ENCODE measurements at places on chromosomes 1 and 21.

DNA sequence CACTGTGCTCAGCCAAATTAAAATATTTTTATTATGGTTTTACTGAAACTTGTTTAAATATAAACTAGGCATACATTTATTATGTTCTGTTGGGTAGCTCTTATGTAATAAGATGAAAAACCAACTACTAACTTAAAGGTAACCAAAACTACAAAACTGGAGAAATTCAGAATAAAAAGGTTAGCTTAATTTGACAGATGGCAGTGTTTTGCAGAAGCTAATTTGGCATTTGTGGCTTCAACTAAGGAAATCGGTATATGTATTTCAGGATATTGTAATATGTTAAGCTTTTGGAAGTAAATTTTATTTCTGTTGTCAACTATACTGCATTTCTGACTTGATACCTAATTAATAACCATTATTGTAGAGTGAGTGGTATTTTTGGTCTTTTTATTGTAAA, 18.8 kb downstream of the USP25 start:
- DNase-seq = no peak

- DNase-seq = no peak
Measured at GRCh38 chr21:31671146-31671716, 11.7 kb downstream of the SOD1 start.

DNA sequence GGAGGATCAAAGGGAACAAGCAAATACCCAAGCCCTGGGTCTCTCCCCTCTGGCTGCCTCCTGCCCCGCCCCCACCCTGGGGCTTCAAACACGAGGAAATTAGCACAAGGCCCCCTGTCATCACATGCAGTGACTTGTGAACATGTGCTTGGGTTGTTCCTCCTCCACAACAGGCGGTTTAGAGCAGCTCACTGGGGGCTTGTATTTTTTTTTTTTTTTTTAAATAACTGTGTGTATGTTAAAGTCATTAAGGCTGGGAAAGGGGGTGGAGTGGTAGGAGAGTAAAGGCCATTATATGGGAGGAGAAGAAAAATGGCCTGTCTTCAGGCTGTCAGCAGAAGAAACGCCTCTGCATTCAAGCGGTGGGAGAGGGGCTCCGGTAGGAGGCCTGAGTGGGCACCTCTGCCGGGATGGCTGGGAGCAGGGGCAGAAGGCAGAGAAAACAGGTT, 64.2 kb downstream of the PLXNA2 start:
- no peak for DNase-seq

DNA sequence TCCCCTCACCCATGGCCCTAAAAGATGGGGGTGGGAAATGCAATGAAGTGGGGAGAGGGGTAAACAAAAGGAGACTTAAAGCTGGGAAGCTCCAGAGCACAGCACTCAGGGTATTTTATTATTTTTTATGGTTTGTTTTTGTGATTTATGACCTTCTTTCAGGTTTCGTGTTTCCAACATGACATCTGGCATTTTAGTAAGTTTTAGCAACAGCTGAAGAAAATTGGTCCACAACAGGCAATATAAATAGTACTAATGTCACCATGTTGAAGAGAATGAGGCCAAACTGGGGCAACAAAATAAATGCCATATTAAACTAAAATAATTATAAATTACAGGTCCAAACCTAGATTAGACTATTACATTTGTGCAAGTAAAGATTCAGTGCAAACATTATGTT, 56.3 kb downstream of the TBX15 start:
- DNase-seq = no peak

DNA sequence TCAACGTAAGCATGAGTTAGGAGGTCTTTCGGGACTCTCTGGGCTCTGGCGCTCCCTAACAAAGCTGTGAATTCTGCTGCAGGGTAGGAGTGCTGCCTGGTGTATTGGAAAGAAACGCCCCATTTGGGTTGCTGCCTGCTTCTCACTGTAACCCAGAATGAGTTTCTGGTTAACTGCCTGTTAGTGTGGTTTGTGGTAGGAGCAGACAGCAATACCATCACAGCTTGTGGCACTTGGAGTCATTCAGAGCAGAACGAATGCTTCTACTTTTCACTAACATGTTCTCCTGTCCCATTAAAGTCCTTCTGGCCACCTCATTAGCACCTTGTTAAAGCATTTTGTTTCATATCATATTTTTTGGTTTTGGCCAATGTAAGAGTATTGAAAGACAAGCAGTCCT, 18.1 kb downstream of the MAP3K7CL start:
- DNase-seq = no peak

GRCh38 chr1:154490317-154490716, 11.7 kb upstream of the TDRD10 start:
- DNase-seq = no peak

GRCh38 chr1:208242941-208243526, 1.1 kb downstream of the PLXNA2 start:
- peak; percentile 35 for DNase-seq

- DNase-seq = no peak
Measured at GRCh38 chr21:36788120-36788638, 89.3 kb downstream of the SIM2 start.

DNA sequence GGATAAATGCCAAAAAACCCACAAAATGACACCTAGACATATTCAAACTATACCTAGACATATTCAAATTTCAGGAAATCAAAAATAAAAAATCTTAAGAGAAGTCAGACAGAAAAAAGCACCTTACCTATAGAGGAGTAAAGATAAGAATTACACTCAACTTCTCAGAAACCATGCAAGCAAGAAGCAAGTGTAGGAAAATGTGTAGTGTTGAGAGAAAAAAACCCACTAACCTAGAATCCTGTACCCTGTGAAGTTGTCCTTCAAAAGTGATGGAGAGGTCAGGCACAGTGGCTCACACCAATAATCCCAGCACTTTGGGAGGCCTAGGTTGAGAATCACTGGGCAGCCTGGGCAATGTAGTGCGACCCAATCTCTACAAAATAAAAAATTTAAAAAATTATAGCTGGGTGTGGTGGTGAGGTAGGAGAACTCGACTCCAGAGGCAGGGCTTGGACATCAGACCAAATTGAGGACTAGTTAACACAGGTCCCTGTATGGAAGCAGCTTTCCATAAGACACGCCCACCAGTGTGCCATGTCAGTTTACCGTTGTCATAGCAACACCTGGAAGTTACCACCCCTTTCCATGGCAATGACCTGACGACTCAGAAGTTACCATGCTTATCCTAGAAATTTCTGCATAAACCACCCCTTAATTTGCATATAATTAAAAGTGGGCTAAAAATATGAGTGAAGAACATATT, 20.7 kb downstream of the PDIK1L start:
- no peak for DNase-seq

DNA sequence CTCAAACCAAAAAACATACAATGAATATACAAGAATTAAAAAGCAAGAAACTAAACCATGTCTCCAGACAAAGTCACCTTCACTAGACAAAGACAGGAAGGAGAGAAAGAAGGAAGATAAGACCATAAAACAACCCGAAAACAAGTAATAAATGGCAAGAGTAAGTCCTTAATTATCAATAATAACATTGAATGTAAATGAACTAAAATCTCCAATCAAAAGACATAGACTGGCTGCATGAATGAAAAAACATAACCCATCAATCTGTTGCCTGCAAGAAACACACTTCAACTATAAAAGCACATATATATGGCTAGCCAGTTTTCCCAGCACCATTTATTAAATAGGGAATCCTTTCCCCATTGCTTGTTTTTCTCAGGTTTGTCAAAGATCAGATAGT, 100.8 kb upstream of the SAMSN1 start:
- DNase-seq = no peak

GRCh38 chr1:239306426-239306825, 79.9 kb upstream of the CHRM3 start:
- DNase-seq = no peak

GRCh38 chr1:20383631-20384030, 93.0 kb downstream of the VWA5B1 start:
- no peak for DNase-seq

- no peak for DNase-seq
Measured at GRCh38 chr1:240169188-240169587, 77.5 kb downstream of the FMN2 start.

- DNase-seq = no peak
Measured at GRCh38 chr1:35605867-35606182, 32.7 kb downstream of the TFAP2E start.

DNA sequence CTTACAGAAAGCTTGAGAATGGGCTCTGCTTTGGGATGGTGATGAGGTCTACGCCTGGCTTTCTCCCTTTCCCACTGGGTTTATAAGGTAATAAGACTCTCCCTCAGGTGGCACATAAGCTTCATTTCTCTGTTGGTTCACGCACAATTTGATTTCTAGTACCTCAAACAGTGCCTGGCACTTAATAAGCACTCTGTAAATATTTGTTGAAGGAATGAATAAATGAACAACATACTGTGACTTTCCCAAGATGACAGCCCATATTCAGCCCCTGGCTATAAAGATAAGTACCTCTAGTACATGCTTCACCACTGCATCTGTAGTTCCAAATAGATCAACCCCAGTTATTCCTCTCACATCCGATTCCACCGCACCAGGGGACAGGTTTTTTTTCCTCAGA, 17.8 kb downstream of the COPA start:
- no peak for DNase-seq

DNA sequence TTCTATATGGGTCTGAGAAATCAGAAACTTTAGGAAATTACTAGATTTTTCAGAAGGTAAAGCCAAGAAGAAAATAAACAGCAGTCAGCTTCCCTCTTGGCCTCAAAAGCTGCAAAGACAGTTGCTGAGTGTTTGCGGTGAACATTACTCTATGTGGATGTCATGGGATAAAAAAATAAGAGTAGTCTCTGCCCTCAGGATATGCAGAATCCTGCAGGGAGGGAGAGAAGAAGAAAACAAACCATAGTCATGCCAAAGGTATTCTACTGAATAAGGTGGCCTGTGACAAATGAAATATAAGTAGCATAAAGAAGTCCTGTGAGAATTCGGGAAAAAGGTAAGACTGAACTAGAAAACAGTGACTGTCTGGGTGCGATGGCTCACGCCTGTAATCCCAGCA, 19.0 kb downstream of the YARS1 start:
- no peak for DNase-seq

- no peak for DNase-seq
Measured at GRCh38 chr1:3231826-3232225, 162.8 kb downstream of the PRDM16 start.

- no peak for DNase-seq
Measured at GRCh38 chr1:197896301-197896700, 6.1 kb upstream of the C1orf53 start.

GRCh38 chr1:231733672-231734071, 107.1 kb downstream of the DISC1 start:
- no peak for DNase-seq

GRCh38 chr1:154736841-154737240, 128.9 kb upstream of the ADAR start:
- DNase-seq = no peak

- DNase-seq = no peak
Measured at GRCh38 chr1:85578321-85579295, 2.0 kb upstream of the CCN1 start.

DNA sequence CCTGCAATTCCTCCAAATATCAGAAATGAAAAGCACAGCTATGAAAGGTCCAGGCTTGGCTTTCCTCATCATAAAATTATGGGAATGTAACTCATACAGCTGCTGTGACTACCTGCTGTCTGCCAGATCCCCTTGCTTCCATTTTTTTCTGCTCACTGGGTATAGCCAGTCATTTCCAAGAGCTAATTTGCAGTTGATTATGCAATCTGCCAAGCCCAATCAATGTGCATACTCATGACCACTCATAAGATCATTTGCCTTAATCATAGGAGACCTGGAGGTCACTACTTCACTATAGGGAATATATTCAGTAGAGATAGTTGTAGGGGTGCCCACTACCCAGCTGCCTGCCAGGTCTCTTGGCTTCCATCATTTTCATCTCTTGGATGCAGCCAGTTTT, 417.7 kb upstream of the ZRANB2 start:
- no peak for DNase-seq

DNA sequence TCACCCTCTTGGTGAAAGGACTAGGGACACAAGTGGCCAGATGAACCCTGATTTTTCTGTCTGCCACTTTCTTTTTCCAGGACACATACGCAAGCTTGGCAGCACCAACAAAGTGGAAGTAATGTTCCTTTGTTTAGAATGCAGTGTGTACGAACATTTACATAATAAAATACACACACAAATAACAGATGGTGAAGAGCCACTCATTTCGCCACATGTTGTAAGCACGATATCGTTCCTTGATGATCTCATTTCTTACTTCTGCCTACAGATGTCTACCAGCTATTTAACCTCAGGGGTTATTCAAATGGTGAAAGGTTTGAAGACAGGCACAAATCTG, 670.2 kb upstream of the CXADR start:
- no peak for DNase-seq
